Glomerular endothelial cell (primary cell): ENCODE measurements at places on chromosomes 7 and 10. TPM values are rescaled to one million over a fixed set of nuclear protein-coding genes. Genes with fewer than 3 reads are reported as not detected.
A peak's percentile ranks its signal among the peaks of the same experiment; 100 is the strongest.

The TMEM229A gene
- not detected in 2 replicates for total RNA-seq

The CTAGE4 gene
- 0.19 TPM in 1 of 2 replicates, not detected in the other for total RNA-seq

The PON1 gene
- not detected in 2 replicates for total RNA-seq

DNA sequence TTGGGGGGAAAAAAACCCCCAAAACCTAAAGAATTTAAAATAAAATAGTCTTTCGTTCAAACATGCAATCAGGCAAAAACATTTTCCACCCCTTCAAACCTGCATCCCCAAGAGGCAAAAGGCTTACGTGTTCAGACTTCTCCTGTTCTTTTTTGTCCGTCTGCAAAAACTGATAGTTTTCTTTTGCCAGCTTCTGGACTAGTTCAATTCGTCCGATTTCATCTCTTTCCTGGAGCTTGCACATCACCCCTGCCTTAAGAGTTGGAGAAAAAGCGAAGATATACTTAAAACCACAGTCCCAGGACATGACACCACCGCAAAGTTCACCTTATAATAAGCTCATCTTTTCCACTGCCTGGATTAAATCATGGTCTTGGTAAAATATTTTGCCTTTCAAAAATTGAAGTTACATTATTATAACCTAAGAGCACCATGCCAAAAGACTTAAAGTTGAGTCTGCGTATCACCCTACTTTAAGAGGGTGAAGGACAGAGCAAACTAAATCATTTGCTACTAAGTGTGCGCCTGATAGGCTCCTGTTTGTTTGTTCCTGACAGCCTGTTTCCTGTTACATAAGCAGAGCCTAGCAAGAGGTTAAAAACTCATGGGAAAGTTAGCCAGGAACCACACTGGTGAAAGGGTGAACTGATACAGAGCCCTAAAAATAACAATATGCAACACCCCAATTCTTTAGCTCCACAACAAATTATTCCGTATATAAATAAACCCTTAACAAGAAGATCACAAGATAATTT is 137.0 kb downstream of the RAPGEF5 start:
- peak; percentile 93 for DNase-seq

DNA sequence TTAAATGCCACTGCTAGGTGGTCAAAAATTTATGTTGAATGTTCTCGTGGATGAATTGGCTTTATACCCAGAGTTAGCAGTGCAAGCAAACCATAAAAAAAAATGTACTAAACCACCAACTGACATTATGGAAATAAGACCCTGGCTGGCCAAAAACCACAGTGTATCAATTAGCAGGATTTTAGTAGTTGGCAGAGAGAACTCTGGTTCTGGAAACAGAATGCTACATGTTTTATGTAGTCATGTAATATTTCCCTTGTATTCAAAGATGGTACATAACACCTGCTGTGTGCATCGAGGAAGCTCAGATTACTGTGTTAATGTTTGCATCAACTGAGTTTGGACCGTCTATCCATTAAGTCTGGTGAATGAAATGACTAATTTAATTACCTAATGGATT is 618.5 kb downstream of the CCSER2 start:
- DNase-seq = no peak

The ZNF33A gene
- 10.6 and 12.0 TPM in 2 replicates for total RNA-seq

GRCh38 chr7:159015081-159015453 is 129.6 kb downstream of the VIPR2 start:
- DNase-seq = no peak

The KCNIP2 gene
- total RNA-seq = 0.18 and 0.48 TPM in 2 replicates

GRCh38 chr10:125137601-125138438 is 22.5 kb downstream of the CTBP2 start:
- DNase-seq = no peak
